Stimulated activated CD8-positive, alpha-beta memory T cell treated with anti-CD3 and anti-CD28 coated beads, Interleukin-4, amount 100 ng/mL, for 4 hours (primary cell): ENCODE measurements at places on chromosomes 7 and 10.

- no peak for DNase-seq
Measured at GRCh38 chr7:50356212-50356944, 51.9 kb downstream of the IKZF1 start.

- no peak for DNase-seq
Measured at GRCh38 chr10:93199191-93199751, 125.6 kb downstream of the CYP26A1 start.

DNA sequence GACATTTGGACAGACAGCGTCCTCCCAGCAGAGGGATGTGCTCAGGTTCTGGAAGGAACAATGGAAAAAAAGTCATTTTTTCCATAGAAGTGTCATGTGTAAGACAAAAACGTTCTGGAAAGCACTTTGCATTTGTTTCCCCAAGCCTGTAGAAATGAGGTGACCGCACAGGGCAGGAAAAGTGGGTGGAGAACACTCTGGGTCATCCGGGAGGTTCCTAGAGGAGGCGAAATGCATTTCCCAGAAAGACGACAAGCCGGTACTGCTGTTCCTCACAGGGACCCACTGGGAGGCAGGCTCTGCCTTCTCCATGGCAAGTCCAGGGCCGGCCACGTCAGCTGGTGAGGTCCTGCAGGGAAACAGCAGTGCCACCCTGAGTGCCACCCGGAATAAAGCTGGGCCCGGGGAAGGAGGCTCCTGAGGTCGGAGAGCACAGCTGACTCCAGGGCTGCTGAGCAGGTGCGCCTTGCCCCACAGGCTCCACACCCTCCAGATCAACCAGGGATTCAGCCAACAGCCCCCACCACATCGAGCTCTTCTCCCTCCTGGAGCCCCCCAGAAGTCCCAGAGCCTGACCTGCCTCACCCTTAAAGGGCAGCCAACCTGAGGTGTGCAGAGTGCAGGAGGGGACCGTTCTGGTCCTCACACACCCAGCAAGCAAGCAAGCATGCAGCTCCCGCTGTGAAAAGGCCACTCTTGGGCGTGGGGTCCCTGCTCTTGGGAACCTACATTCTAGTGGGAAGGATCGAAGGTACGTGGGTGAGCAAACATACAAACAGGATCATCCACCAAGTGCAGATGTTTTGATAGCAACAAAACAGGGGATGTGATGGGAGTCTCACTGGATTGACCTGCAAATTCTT, 28.8 kb upstream of the INPP5A start:
- no peak for DNase-seq

GRCh38 chr10:130015075-130015695, 51.1 kb upstream of the EBF3 start:
- no peak for DNase-seq

GRCh38 chr10:17025444-17026295, 103.9 kb downstream of the CUBN start:
- peak; percentile 29 for DNase-seq

DNA sequence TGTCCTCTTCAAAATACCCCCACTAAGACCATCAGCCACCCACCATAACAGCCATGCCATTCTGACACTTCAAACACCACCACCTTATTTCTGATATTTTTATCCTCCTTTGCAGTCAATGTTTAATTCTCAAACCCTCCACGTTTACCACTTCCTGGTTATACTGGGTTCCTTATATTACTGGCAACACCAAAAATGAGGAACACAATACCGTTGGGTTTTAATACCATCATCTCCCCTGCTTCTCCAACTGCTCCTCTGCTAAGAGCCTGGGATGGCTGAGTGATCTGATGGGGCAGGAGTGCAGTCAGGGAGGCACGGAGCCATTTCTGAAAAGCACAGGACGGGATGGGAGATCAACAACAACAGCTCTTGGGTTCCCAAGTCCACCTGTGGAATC, 140.5 kb downstream of the CHCHD3 start:
- DNase-seq: no peak

DNA sequence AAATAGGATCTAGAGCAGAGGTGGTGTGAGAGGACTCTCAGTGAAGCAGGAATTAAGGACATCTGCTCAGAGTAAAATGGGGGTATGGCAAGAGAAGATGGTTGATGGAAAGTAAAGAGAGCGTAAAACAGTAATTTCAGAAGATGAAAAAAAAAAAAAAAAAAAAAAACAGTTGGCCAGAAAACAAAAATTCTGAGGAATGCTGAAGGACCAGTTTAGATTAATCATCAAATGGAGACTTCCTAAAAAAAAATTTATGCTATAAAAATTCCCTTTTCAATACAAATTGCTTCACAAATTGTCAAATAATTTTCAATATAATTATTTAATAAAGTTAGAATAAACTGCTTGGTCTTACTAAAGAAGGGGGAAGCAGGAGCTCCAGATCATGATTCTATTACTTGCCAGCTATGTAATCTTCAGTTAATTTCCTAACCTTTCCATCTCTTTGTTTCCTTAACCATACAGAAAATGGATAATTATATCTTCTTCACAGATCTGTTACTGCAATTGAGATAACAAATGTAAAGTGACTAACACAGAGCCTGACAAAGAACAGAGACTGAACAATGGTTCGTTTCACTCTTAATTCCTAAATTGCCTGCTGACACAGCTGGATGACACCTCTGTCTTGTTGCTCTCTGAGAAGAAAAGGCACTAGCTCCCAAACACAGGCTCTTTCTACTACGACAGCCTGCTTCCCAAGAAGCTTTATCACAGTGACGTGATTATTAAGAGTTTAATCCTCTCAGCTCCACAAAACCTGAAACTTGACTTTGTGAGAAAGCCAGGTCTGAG, 64.9 kb upstream of the GPR22 start:
- DNase-seq: no peak

- DNase-seq: no peak
Measured at GRCh38 chr7:139626817-139627216, 103.3 kb downstream of the CLEC2L start.

GRCh38 chr7:108232076-108232475, 101.9 kb upstream of the LAMB4 start:
- DNase-seq: no peak

- no peak for DNase-seq
Measured at GRCh38 chr10:27659786-27660185, 85.8 kb downstream of the MKX start.

- no peak for DNase-seq
Measured at GRCh38 chr7:33593611-33594010, 311.7 kb upstream of the BMPER start.

DNA sequence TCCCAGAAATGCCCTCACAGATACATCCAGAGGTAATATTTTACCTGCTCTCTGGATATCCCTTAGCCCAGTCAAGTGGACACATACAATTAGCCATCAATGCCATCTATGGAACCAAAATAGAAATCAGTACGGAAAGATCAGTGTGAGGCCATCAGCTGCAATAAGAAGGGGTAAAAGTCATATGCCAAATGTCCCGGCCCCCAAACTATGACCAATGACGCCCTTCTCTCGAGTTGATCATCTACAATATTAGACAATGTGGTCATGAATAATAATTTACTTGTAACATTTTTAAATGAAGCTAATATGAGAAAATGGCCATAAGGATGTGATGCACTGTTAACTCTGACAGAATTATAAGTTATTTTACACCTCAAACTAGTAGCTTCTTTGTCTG, 588.9 kb downstream of the POM121L12 start:
- DNase-seq: no peak

- DNase-seq: no peak
Measured at GRCh38 chr10:29689001-29689400, 54.2 kb upstream of the SVIL start.

DNA sequence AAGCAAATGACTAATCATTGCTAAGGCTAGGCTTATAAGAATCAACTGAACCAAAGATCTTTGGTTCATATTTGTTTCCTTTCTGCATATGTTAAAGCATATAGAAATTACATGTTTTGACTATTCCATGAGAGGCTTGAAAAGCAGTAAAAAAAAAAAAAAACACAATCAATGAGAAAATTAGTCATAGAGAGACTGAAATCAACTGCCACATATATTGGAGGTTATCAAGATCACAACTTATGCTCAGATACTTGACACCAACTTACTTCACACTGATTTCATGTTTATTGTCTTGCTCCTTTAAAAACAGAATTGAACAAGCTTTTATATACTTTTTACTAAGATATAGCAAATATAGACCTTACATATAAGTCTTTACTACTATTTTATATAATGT, 161.3 kb downstream of the TPK1 start:
- no peak for DNase-seq

- DNase-seq: no peak
Measured at GRCh38 chr7:130974794-130975193, 240.8 kb upstream of the KLF14 start.

GRCh38 chr7:138243430-138243829, 167.2 kb downstream of the AKR1D1 start:
- no peak for DNase-seq

- DNase-seq: no peak
Measured at GRCh38 chr7:153217032-153217431, 457.5 kb downstream of the ACTR3B start.

- DNase-seq: no peak
Measured at GRCh38 chr7:45118889-45119331, 7.4 kb upstream of the TBRG4 start.

- no peak for DNase-seq
Measured at GRCh38 chr10:29321656-29322055, 32.8 kb downstream of the LYZL1 start.

DNA sequence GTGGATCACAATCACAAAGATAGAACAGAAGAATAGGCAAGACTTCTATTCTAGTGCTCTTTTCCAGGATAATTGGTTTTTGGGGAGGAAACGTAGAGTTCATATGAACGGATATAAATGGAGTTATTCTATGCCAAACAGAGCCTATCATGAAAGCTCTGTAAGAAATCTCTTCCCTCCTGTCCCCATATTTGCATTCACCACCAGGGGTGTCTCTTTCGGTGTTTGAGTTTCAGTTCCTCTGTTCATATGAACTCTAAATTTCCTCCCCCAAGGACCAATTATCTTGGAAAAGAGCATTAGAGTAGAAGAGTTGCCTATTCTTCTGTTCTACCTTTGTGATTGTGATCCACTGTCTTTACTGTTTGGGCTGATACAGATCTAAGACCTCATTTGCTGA, 48.3 kb upstream of the CDC14C start:
- DNase-seq: no peak

GRCh38 chr10:91551856-91552255, 81.0 kb downstream of the PPP1R3C start:
- no peak for DNase-seq

GRCh38 chr10:34743814-34744213, 71.3 kb downstream of the PARD3 start:
- DNase-seq: no peak

DNA sequence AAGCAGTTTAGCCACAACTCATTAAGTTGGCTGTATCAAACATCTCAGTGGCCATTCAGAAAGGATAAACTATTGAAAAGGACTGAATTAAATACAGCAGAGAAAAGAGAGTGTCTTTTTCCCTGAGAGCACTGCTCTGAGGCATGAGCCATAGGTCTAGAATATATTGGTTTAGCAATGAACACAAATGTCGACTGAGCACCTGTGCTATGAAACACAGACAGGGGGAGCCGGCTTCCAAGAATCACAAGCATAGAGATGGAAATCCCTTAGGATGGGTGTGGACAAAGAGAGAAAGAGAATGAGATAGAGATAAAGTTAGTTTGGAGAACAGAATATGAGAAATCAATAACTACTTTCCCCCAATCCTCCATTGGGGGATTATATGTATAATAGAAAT, 54.8 kb downstream of the DGKI start:
- no peak for DNase-seq

GRCh38 chr7:106219170-106219569, 65.6 kb downstream of the NAMPT start:
- no peak for DNase-seq
